Amniotic stem cell (primary cell): ENCODE measurements at places on chromosomes 6 and 20.

DNA sequence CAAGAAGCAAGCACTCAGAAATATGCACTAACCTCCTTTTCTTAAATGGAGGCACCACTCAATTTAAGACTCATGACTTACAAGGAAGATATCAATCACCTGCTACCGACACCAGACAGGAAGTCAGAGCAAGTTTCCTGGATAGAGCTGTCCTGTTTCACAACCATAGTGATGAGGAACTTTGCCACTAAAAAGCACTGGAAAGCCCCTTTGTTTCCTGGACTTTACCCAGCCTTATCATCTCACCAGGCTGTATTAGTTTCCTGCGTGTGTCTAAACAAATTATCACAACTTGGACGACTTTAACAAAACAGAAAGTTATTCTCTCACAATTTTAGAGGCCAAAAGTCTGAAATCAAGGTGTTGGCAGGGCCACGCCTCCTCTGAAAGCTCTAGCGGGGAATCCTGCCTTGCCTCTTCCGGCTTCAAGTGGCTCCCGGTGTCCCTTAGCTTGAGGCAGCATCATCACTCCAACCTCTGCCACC is 253.8 kb upstream of the STXBP5 start:
- DNase-seq = no peak

- peak; percentile 88 for DNase-seq
These were observed 237.1 kb downstream of the ANKRD60 start for GRCh38 chr20:57991211-57991881.

GRCh38 chr6:133681891-133682290 is 207.0 kb upstream of the TCF21 start:
- DNase-seq = no peak

GRCh38 chr20:52578559-52578958 is 387.0 kb upstream of the ZFP64 start:
- DNase-seq = no peak

GRCh38 chr6:169804427-169804826 is 53.0 kb downstream of the ERMARD start:
- no peak for DNase-seq

- no peak for DNase-seq
These were observed 17.5 kb downstream of the SLC52A3 start for GRCh38 chr20:750801-751200.

DNA sequence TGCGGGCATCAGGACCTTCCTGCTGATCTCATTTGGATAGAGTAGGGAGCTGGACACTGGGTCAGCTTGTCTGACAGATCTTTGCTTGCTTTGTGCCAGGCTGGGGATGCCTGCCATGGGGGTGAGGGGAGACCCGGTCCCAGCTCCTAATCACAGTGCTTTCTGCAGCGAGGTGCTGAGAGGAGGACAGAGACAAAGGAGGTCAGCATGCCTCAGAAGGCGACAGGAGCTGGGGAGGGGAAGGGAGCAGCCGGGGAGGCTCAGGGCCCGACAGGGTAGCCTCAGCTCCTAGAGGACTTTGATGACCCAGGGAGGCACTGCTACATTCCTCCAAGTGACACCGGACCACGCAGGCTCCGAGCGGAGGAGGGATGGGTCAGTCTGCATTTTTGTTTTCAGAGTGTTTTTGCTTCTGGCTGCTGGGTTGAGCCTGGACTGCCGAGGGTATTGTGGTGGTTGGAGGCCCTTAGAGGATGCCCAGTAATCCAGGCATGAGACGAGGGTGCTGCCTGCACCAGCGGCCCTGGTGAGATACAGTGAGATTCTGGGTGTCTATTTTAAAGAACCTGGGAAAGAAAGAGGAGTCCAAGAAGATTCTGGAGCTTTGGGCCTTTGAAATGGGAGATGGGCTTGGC is 7.8 kb downstream of the RBM38 start:
- no peak for DNase-seq

GRCh38 chr20:2984956-2985661 is 58.3 kb upstream of the GNRH2 start:
- no peak for DNase-seq

GRCh38 chr6:33290459-33290858 is 1.1 kb downstream of the PFDN6 start:
- DNase-seq = no peak

DNA sequence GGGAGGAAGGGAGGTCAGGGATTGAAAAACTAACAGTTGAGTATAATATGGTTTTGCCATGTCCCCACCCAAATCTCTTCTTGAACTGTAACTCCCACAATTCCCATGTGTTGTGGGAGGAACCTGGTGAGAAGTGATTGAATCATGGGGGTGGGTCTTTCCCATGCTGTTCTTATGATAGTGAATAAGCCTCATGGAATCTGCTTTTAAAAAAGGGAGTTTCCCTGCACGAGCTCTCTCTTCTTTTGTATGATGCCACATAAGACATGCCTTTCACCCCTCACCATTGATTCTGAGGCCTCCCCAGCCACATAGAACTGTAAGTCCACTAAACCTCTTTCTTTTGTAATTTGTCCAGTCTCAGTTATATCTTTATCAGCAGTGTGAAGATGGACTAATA is 833.4 kb upstream of the MAP3K7 start:
- DNase-seq = no peak

DNA sequence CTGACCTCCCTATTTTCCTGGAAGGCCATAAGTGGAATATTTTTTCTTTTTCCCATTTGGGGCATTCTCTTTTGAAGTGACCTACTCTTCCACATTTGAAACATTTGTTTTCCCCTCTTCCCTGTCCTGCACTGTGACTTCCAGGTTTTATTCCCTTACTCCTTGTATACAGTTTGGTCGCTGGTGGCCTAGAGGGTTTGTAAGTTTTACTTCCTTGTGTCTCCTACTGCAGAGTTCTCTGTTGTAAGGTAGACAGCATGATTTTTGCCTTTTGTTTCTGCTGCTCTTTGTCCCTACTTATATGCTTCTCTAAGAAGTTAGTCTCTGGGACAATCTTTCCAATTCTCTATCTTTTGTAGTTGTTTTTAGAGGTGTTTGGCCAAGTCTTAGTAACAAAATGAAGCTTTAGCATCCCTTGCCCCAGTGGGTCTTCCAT is 7.4 kb upstream of the ZNFX1 start:
- no peak for DNase-seq

DNA sequence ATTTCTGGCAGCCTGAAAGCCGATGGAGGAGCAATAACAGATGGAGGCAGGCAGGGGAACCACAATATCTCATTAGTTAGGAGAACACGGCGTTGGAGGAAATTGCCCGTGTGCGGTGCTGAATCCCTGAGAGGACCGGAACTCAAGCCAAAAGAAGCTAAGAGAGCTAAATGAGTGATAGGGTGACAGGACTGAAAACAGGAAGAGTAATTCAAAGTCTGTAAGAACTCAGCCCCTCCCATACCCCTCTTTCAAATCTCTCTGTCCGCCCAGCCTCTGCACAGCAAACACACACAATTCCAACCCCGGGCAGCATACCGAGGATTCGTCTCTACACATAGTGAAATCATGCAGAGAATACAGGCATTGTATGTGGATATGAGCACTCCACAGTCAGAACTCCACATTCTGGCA is 2.6 kb upstream of the IPCEF1 start:
- no peak for DNase-seq

GRCh38 chr6:139979021-139979725 is 604.7 kb upstream of the CITED2 start:
- peak; percentile 45 for DNase-seq

DNA sequence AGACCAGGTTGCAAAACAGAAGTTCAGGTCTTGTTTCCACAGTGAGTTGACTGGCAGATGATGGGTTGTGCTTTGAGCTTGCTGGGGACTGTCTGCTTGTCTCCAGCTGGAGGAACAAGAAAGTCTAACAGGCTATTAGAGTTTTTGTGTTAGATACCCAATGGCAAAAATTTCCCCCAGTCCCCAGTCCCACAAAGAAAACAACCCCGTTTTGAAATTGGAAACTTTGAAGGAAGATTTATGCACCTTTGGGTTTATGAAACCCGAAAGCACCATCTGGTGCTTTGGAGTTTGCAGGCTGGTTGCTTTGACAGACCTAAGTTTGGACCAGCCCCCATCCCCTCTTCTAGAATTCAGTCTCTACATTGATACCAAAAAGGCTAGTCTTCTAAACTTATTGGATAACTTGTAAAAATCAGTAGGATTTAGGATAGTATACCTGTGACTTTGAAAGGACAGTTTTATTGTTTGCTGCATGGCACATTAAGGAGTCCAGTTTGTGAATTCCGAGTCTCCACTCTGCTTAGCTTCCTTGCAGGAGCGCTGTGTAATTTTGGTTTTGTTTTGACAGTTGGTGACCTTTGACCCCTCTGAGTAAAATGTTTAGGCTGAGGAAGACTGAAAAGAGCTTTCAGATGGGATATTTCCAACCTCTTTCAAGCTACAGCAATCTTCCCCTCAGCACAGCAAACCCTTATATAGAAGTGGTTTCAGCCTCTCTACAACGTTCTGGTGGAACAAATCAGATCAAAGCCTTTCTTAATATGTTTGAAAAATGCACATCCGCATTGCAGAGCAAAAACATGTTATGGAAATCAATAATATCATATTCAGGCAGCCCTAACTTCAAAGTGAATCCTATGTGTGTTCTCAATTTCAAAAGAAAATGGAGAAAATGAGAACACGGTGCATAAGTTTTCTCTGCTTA is 25.5 kb upstream of the PRL start:
- no peak for DNase-seq

GRCh38 chr20:22430154-22430745 is 154.1 kb downstream of the FOXA2 start:
- no peak for DNase-seq

DNA sequence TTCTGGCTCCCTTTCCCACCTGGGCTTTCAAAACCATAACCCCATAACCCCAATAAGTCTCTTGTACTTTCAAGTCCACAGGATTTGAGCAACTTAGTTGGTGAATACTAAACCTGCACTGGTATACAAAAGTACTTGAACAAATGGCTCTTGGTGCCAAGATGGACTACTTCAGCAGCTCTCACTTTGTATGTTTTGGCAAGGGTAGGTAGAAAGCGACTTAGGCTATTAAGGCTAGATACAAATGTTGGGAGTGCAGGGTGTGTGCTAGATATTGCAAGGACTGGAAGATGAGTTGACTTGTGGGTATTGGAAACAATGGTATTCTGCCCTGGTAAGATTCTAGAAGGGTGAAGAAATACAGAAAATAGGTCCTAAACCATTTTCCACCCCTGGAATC is 182.6 kb upstream of the MOCS1 start:
- DNase-seq = no peak

GRCh38 chr6:111057074-111057752 is 30.1 kb upstream of the SLC16A10 start:
- DNase-seq = peak; percentile 11

GRCh38 chr6:146087386-146087785 is 58.5 kb downstream of the GRM1 start:
- DNase-seq = no peak

GRCh38 chr20:12012241-12013222 is 94.8 kb downstream of the BTBD3 start:
- no peak for DNase-seq

- peak; percentile 30 for DNase-seq
These were observed 62.0 kb upstream of the HFE start for GRCh38 chr6:26025047-26025893.

DNA sequence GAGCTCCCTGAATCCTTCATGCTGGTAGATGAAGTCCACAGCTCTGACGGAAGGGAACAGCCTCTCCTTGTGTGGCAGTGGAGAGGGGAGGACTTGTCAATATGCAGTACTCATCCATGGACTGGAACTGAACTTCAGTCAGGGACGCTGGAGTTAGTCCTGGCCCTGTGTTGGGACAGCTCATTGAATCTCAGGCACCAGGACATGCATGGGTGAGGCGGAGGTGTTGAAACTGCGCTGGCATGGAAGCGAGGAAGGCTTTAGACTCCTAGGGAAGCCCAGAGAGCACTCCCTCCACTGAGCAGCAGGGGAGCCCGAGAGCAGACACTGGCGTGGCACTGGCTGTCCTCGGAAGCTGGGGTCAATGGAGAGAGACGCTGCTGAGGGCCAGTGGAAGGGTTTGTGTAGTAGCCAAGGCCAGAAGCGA is 161.3 kb upstream of the GGTLC1 start:
- no peak for DNase-seq

- DNase-seq = no peak
These were observed 28.7 kb downstream of the FRMD1 start for GRCh38 chr6:168050225-168050880.

GRCh38 chr6:88865275-88865674 is 98.1 kb downstream of the RNGTT start:
- DNase-seq = no peak

DNA sequence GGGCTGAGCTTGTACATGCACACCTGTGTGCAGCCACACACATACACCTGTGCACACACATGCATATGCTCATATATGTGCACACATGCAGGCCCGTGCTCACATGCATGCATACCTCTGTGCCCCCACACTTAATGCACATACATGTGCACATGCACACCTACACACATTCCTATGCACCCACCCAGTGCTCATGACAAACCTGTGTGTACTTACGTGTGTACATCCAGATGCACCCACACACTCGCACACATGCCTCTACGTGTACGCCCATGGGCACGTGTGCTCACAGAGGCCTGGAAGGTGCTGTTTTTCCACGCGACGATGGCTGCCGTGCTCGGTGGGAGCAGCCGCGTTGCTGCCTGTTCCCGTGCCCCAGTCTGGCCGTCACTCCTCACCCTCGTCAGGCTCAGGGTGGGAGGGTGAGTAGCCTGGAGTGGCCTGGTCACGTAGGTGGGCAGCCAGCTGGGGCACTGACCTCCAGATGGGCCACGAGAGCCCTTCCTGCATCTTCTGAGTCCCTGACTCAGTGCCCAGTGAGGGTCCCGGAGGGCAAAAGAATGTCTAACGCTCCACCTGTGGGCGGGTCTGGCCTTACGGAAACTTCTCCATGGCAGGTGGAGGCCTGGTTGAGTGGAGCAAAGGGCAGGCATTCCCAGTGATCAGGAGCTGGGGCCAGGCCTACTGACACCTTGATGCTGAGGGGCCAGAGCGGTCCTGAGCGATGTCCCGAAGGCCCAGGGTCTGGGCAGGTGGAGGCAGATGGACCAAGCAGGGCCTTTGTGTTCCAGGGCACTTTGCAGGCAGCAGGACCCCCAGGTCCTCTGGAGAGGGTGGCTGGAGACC is 8.0 kb upstream of the GATA5 start:
- DNase-seq = no peak

- no peak for DNase-seq
These were observed 26.4 kb upstream of the ADGRG6 start for GRCh38 chr6:142275236-142276006.

GRCh38 chr6:150006961-150007464 is 18.3 kb downstream of the RAET1L start:
- DNase-seq = no peak

DNA sequence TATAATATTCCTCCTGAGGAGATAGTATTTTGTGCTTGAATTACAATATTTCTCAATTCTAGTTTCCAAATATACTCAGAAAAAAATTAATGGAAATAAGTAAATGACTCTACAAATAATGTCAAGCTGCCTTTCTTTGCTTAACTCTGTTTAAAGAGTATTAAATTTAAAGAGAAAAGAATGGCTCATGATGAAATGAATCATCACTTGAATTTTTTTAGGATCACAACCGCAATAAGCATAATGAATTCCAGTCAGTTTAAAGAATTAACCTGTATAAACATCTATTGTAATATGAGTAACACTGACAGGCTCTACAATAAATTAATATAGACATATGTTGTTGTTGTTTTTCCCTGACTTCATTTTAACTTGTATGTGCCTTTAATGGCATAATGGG is 266.2 kb upstream of the ADGRB3 start:
- DNase-seq = no peak
